ENCODE measurements at places on chromosomes 4 and X.

DNA sequence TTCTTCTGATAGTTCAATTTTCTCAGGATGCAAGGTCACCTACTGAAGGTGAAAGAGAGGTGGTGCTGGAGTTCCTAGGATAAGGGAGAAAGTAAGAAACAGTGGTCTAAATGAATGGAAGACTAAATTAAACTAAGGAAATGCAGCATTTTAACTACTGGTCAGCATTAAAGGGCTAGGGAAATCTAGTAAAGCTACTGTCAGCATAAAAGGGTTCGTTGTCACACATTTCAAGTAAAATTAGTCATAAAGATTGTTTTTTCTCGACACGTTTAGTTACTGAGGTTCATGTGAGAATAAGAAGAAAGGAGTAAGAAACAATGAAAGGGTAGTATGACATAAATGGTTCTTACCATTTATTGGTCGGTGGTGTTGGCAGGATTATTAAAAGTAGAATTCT is 40.0 kb upstream of the COX18 start:
- no peak for DNase-seq

DNA sequence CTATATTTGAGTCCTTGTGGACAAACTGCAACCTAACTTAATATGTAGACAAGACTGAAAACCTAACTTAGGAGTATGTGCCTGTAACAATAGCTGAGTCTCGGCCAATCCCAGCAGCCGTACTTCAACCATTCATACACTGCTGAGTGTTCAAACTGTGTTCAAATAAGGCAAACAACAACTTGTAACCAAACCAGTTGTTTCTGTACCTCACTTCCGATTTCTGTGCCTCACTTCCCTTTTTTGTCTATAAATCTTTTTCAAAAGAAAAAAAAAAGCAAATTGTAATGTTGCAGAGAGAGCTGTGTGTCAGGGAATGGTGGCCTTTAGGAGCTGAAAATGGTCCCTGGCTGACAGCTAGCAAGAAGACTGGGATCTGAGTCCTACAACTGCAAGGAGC is 46.0 kb downstream of the GEMIN8 start:
- DNase-seq: no peak

GRCh38 chr4:38202242-38202641 is 242.0 kb downstream of the PTTG2 start:
- no peak for DNase-seq

- no peak for DNase-seq
Measured at GRCh38 chr4:101556842-101557241, 209.5 kb upstream of the PPP3CA start.

GRCh38 chr4:7890635-7891393 is 48.8 kb downstream of the AFAP1 start:
- DNase-seq: no peak

All from stimulated activated CD8-positive, alpha-beta memory T cell treated with anti-CD3 and anti-CD28 coated beads, Interleukin-4, amount 100 ng/mL, for 1 hour (primary cell).